ENCODE measurements at places on chromosomes 3 and 15.

DNA sequence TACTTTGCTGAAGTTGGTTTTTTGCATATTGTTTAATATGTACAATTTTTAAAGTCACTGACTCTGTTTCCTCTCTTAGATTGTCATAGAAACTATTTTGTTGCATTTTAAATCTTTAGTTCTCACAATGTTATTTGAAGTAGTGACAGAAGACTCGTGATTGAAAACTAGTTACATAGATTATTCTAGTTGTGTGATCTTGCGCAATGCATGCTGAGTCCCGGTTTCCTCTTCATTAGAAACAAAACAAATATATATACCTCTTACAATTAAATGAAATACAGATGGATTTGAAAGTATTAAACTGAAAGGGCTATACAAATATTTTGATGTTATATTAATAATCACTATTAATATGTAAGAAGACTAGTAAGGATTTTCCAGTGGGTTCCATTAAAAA lies 333.0 kb downstream of the LPP start:
- DNase-seq, result no peak

- DNase-seq, result no peak
These were observed 846.5 kb upstream of the ALCAM start for GRCh38 chr3:104520228-104520655.

- no peak for DNase-seq
These were observed 37.4 kb upstream of the P2RY12 start for GRCh38 chr3:151421938-151422337.

DNA sequence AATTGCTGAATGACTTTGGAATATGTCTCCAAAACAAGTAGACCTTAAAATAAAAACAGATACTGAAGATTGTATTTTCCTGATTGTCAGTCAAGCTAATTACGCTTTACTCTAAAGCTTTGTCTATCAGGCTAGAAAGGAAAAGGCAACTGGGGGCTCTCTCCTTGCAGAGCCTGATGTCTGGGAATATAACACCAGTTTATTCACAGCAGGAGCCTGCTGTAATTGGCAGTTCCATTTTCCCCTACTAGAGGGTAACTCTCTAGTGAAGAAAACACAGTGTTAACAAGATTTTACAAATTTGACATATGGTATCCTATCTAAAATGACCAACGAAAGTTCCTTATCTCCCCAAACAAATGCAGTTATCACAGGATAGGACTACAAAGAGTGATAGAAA lies 158.8 kb downstream of the PDZRN3 start:
- DNase-seq, result no peak

GRCh38 chr3:169526246-169526645 lies 137.3 kb downstream of the MECOM start:
- DNase-seq, result no peak

DNA sequence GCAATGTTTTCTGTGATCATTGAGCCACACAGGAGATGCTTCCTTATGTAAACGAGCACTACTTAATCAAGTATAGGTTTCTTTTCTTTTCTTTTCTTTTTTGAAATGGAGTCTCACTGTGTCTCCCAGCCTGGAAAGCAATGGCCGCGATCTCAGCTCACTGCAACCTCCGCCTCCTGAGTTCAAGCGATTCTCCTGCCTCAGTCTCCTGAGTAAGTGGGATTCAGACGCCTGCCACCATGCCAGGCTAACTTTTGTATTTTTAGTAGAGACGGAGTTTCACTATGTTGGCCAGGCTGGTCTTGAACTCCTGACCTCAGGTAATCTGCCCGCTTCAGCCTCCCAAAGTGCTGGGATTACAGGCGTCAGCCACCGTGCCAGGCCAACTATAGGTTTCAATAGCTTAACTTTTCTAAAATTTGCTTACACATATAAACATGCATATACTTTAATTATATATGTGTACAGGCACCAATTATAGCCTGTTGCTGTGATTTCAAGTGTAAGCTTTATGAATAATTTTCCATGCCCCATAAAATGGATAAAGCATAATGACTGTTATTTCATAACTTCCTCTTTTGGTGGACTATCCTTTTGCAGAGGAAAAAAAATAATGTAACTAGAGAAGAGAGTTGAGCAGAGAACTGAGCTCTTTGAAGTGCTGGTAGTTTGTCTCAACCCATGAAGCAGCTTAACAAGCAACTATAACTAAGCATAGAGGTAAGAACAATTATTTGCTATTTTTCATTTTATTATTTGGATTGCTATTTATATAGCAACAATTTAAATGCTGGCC lies 24.8 kb upstream of the MBNL1 start:
- DNase-seq, result no peak

DNA sequence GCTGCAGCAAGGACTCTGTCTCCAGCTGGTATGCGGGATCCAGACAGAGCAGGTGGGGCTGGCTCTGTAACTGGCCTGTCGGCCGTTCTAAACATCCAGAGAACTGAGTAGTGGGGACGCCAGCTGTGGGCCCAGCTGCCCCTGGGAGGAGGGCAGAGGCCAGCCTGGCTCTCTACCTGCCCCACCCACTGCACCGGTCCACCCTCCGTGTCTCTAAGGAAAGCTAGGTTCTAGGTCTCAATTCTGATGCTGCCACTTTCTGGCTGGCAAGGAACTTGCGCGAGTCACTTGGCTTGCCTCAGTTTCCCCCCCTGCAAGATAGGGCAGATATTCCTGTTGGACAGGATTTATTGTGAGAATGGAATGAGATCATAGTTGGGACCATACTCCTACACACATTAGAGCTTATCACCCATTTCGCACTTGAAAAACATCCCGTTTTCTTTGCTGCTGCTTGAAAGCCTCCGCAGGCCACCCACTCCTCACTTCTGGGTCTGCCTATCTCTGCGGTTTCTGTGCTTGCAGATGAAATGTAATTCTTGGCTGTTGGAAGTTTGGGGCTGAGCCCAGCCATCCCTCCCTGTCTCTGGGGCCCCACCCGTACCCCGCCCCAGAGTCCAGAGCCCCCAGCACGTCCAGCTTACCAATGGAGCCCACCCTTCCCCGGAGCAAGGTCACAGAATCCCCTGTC lies 65.8 kb downstream of the IQSEC1 start:
- no peak for DNase-seq

DNA sequence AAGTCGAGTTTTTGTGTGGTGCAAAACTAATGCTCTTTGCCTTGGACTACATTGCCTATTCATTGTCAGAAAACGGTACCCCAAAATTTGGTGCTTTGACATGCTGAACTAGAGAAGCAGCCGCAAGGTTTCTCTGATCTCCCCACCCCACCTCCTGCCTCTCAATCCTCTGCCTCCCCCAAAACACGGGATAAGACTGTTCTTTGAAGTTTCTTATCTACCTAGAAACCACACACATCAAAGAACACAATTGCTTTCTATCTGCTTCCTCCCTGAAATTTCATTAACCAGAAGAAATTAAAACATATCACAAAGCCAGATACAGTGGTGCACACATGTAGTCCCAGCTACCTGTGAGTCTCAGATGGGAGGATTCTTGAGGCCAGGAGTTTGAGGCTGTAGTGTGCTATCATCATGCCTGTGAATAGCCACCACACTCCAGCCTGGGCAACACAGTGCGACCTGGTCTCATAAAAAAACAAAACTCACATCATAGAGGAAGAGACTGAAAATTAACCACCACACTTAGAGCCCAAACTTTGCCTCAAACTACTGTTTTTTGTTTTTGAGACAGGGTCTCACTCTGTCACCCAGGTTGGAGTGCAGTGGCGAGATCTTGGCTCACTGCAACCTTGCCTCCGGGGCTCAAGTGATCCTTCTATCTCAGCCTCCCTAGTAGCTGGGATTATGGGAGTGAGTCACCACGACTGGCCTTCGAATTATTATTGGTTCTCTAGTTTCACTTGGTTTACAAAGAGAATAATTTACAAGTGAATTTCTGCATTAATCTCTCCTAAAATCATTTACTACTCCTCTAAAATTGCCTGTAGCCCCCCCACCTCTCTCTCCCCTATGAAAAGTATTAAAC lies 2.7 kb upstream of the PCNP start:
- no peak for DNase-seq

DNA sequence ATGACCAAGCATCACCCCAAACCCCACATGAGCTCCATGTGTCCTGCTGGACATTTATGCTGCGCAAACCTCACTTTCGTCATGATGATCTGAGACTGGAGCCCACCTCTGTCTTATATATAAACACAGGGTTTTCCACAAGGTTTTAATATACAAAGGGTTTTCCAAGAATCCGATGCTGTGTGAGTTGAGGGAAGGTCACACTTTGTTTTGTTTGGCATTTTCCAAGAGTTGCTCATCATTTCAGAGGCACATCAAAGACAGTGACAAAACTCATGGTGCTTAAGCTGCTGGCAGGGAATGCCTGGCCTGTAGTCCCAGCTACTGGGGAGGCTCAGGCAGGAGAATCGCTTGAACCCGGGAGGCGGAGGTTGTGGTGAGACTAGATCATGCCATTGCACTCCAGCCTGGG lies 20.0 kb downstream of the EFCC1 start:
- no peak for DNase-seq

GRCh38 chr3:126155819-126156218 lies 24.6 kb downstream of the ALDH1L1 start:
- no peak for DNase-seq

GRCh38 chr15:66429117-66429516 lies 42.4 kb downstream of the MAP2K1 start:
- DNase-seq, result no peak

DNA sequence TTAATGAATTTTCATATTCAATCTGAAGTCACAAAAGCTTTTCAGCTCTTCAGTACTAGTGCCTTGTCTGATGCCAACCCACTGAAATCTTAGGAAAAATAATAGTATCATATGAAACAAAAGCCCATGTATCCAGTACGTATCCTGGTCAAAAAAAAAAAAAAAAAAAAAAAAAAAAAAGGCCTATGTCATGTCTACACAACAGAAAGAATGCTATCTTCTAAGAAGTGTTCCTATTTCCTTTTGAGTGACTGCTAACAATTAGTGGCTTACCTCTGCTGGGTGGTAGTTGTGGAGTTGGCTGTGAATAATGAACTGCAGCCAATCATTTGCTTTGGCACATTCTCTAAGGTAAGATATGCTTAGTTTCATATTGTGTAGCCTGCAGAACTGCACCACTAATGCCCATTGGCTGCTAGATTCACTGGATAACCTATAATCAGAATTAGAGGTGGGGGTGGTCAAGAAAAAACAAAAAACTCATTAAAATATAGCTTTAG lies 59.6 kb downstream of the EIF3J start:
- no peak for DNase-seq

DNA sequence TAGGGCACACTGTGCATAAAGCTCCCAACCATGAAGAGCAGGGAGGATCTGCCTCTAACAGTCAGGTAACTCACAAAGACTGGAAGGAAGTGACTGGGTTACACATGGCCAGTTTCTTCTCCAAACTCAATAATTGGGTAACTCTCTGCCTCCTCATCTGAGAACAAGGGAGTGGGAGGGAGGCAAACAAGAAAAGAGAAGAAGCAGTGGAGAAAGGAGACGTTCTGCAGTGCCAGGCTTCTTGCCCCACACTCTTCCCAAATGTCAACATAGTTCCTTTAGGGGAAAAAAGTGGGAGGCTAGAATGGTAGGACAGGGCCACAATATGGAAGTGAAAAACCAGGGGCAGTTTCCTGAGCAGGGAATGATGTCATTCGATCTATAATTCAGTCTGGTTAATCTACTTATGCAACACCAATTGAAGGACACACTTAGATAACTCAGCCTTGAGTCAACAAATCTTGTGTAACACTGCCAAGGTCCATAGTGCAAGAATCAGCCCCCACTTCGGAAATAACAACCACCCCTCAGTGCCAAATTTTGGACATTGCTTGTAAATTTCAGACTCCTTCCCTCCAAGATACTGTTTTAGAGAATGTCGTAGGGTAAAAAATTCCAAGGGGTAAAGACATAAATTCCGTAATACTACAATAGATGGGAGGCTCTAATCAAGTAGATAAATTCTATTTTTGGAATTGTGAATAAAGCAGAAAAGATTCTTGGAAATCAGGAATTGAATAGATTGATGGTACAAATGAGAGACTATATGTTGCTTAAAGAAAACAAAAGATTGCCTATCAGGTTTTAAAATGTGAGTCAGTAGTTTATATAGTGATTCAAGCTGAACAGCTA lies 143.0 kb downstream of the LPP start:
- DNase-seq, result peak; percentile 45

GRCh38 chr15:68277131-68277602 lies 378 bp upstream of the FEM1B start:
- DNase-seq, result peak; percentile 48

GRCh38 chr3:192091831-192092230 lies 630.9 kb downstream of the PYDC2 start:
- DNase-seq, result peak; percentile 19

- DNase-seq, result no peak
These were observed 328.5 kb upstream of the PPP2R3A start for GRCh38 chr3:135637013-135637412.

- DNase-seq, result no peak
These were observed 511.4 kb upstream of the CBLB start for GRCh38 chr3:106380232-106380631.

DNA sequence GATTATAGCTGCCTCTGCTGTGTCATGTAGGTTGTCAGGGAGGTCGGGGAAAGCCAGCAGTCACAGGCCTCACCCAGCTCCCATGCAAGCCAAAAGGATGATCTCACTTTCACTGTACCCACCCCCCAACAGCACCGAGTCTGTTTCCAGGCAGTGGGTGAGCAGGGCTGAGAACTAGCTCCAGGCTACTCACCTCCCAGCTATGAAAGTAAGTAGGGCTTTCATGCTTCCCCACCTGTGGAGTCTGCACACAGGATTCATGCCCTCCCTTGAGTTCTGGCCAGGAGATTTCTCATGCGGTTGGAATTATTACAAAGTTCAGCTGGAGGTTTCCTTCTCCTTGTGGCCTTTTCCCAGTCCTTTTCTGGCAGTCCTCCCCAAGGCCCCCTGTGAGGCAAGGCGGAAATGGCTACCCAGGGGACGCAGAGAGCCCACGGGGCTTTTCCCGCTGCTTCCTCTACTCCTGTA lies 356.2 kb downstream of the SV2B start:
- no peak for DNase-seq

Measured in HTR-8/SVneo (cell line).